NCI-H1436 treated with DMSO at 0.1 percent for 48 hours (cell line): ENCODE measurements at places on chromosomes 4 and X.

DNA sequence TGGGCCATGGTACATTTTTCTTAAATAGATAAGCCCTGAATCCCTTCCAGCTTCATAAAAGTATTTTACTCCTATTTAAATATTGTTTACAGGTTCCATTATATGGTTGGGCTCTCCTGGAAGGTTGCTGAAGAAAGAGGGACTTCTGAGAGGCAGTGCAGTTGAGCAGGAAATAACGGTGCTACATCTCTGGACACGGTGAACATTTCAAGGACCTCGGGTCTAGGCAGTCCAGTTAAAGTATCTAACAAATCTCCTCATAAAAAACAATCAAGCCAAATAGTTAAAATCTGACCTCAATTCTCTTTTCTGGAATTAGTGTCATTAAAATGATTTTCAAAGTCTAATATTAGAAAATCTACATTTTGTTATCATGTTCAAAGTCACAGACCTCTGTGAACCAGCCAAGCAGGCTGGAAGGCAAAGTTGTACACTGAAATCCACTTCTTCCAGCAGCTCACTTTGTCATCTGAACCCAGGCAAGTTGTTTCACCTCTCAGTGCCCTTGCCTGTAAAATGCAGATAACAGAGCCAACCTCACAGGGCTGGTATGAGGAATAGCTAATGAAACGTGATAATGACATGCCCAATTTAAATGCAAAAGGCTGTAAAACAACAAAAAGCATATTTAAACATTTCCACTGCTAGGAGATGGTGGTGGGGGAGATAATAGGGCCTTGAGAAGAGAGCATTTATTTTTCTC, 267.0 kb upstream of the KLF3 start:
- no peak for DNase-seq

DNA sequence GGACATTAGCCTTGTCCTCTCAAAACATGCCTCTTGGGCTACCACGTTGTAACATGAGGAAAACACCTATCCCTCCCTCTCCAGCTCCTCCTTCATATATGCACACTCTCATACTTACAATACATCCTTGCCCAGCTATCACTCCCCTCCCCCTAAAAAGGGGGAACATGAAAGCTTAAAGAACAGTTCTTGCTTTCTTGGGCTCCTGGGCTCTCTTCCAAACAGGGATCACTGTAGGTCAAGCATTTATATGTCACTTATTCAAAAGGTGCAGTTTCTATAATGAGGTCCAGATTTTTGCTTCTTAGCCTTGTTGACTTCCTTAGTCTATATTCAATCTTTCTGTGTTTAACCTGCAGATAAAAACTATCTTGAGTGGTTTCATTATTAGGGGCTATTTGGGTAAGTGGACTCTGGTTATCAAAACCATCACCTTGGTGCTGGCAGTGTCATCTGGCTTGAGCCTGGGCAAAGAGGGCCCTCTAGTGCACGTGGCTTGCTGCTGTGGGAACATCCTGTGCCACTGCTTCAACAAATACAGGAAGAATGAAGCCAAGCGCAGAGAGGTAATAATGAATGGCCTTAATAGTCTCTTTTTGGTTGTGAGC, 119.4 kb downstream of the AKAP4 start:
- DNase-seq, result no peak

DNA sequence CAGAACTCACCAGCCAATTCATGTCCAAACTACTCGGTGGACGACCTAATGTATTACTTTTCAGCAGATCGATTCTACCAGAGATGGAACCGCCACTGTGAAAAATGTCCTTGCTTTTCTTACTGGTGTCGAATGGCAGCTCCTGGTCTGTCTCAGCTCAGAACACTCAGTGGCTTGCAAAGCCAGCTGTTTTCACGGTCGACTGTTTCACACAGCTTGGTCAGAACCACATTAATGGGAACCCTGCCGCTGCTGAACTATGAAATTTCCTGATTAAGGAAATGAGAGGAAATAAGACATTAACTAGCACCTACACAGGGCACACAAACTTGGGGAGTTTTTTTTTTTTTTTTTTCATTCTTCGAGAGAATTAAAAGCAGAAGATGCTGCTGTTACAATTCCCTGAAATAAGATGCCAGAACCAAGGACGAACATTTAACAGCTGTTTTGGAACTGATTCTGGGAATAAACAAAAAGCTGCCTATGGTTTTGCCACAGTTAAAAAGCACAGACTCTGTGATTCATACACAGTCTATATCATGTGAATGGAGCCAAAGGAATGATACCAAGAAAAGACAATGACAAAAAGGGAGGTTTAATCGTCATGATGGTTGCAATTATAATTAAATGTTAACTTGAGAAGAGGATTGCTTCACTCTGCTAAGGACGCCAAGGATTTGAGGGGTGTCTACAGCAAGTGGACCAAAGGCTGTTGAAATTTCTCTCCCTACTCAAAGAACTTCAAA, 31.3 kb downstream of the SUPT20HL2 start:
- no peak for DNase-seq

DNA sequence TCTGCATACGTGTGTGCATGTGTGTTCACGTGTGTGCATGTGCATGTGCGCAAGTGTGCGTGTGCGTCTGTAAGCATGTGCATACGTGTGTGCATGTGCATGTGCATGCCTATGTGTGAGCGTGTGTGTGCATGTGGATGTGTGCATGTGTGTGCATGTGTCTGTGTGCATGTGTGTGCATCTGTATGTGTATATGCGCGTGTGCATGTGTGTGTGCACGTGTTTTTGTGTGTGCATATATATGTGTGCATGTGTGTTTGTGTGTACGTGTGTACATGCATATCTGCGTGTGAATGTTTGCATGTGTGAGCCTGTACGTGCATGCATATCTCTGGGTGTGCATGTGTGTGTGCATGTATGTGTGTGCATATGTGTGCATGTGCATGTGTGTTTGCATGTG, 35.7 kb upstream of the DRD5 start:
- no peak for DNase-seq

GRCh38 chrX:141467442-141467841, 117.1 kb downstream of the SPANXA1 start:
- no peak for DNase-seq

DNA sequence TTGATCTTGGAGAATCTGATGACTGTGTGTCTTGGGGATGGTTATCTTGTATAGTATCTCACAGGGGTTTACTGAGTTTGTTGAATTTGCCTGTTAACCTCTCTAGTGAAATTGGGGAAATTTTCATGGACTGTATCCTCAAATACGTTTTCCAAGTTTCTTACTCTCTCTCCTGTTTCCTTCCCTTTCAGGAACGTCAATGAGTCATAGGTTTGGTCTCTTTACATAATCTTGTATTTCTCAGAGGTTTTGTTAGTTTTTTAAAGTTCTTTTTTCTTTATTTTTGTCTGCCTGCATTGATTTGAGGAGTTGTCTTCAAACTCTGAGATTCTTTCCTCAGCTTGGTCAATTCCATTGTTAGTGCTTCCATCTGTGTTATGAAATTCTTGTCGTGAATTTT, 227.7 kb upstream of the GPRIN3 start:
- DNase-seq, result no peak

DNA sequence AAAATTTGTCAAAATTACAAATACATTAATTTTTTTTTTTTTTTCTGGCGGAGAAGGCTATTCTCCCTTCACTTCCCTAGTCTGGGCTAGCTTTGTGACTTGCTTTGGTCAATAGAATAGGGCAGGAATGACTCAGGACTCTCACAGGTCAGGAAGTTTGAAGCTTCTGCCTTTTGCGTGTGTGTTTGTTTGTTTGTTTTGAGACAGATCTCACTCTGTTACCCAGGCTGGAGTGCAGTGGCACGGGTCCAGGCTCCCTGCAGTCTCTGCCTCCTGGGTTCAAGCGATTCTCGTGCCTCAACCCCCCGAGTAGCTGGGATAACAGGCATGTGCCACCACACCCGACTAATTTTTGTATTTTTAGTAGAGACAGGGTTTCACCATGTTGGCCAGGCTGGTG, 55.9 kb upstream of the USP9X start:
- DNase-seq, result no peak

GRCh38 chrX:50099331-50099730, 101.5 kb downstream of the AKAP4 start:
- DNase-seq, result no peak
